Substantia nigra (tissue), 51 donors: ENCODE measurements at places on chromosomes 6 and 20.

- DNase-seq = no peak
These were observed 52.3 kb downstream of the SOBP start for GRCh38 chr6:107542192-107542668.

GRCh38 chr6:40738551-40739193 is 151.5 kb upstream of the LRFN2 start:
- no peak for DNase-seq

DNA sequence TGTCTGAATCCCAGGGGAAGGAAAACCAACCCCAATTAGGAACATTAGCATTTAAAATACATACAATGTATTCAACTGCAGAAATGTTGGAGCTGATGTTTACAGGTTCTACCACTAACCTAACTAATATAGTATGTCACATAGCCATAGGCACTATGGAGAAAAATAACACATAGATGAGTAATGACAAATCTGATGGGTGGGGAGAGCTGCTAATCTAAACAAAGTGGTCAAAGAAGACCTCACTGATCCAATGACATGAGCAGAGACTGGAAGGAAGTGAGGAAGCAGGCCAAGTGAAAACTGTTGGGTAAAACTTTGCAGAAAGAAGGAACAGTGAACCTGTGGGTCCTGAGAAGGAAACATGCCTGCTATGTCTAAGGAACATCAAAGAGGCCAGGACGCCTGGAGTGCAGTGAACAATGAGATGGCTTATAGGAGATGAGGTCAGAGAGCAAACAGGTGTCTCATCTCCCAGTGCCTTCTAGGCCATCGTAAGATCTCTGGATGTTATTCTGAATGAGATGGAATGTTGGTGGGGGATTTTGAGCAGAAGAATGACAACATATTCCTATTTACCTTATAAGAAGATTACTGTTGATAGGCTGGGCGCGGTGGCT is 135.7 kb downstream of the ALDH8A1 start:
- DNase-seq = no peak

DNA sequence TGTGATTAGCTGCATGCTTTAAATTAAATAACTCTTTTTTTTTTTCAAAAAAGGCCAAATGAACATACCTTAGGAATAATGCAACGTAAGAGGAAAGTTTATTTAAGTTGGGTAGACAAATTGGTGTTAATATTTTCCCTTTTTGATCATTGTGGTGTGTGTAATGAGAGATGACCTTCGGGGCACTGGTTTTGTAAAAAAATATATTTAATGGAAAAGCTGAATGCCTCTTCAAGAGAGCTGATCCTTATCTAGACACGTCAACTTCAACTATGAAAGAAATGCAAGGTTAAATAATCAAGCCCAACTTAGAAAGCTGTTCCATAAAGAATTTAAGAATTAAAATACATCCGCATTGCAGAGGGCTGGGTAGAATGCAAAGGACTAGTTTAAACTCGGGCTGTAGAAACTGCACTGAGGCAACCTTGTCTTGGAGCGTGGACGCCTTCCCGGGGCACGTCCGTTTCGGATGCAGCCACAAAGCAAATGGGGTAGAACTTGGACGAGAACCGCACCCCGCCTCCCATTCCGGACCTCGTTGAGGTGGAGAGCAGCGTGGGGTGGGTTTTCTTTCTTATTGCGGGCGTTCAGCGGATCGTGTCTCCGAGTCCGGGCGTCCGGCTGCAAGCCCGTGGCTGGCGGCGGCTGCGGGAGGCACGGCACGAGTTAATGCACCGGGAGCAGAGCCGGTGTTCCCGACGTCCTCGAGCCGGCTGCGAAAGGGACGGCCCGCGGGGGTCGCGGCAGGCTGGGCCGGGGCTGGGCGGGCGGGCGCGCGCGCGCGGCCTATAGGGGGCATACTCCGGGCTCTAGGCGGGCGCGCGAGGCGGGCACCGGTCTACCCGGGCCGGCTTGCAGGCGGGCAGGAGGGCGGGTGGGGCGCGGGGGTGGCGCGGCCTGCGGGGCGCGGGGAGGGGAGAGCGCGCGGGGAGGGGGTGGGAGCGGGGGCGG is 1.9 kb downstream of the JARID2 start:
- peak; percentile 17 for DNase-seq

- no peak for DNase-seq
These were observed 73.0 kb downstream of the PHIP start for GRCh38 chr6:79005024-79005423.

GRCh38 chr6:157059781-157060180 is 263.5 kb downstream of the TMEM242 start:
- no peak for DNase-seq

GRCh38 chr6:168577496-168577895 is 136.5 kb downstream of the SMOC2 start:
- no peak for DNase-seq

GRCh38 chr6:9439621-9440330 is 975.1 kb downstream of the TFAP2A start:
- DNase-seq = no peak

GRCh38 chr6:169783401-169783800 is 32.0 kb downstream of the ERMARD start:
- no peak for DNase-seq

DNA sequence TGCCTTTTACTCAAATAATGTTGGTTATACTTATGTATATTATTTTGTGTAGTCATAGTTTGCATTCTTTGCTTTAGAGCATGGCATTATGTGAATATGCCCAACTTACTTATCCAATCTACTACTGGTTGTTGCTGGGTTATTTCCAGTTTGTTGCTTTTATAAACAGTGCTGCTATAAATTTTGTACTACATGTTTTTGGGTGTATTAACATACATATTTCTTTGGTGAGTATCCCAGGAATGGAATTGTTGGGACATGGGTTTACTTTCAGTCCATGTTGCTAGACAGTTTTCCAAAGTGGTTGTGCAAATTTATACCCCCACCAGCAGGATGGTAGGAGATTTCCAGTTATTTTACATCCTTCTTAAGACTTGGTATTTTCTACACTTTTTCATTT is 157.1 kb upstream of the THEMIS start:
- DNase-seq = no peak

GRCh38 chr20:32448306-32449056 is 90.3 kb downstream of the ASXL1 start:
- DNase-seq = no peak

DNA sequence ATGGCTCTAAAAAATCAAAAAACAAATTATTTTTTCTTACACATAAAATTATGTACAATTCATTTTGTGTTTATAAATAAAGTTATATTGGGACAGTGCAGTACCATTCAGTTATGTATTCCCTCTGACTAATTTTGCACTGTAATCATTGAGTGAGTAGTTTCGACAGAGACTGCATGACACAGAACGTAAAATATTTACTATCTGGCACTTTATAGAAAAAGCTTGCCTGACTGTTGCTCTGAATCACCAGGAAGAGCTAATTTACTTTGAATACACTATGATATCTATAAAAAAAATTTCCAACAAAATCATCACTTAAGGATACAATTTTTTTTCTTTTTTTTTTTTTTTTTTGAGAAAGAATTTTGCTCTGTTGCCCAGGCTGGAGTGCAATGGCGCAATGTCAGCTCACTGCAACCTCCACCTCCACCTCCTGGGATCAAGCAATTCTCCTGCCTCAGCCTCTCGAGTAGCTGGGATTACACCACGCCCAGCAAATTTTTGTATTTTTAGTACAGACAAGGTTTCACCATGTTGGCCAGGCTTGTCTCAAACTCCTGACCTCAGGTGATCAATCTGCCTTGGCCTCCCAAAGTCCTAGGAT is 11.0 kb upstream of the KHDC1L start:
- no peak for DNase-seq

DNA sequence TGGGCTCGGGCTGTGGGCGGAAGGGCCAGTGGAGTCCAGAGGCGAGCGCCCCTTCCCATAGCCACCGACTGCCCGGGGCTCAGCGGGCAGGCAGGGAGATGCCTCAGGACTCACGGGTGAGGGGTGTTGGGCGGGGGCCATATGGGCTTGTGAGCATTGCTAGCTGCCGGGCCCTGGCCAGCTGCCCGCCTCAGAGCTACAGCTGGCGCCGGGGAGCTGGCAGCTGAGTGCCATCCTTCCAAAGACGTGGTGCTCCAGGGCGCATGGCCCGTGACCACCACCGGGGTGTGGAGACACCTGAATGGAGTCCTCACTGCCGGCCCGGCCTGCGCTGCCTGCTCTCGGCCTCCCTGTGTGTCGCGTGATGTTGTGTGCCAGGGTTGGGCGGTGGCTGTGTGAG is 10.6 kb upstream of the RBBP8NL start:
- DNase-seq = no peak

DNA sequence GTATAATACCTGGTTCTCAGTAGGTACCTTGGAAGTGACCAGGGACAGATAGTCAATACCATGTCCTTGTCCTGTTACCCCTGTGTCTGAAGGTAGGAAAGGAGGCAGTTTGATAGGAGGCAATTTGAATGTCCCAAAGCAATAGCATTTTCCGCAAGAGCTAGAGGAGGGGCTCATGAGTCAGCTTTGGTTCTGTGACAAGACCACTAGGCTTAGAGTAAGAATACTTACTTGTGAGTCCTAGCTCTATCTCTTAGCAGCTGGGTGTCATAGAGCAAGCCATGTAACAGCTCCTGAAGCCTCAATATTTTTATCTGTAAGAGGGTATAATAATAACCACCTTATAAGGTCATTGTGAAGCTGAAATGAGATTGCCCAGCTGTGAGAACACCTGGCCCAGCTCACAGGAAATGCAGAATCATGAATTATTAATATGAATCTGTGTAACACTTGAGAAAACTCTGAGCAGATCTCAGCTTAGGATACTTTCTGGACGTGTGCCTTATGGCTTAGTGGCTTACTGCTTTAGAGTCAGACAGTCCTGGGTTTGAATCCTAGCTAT is 58.6 kb downstream of the DAAM2 start:
- DNase-seq = no peak

DNA sequence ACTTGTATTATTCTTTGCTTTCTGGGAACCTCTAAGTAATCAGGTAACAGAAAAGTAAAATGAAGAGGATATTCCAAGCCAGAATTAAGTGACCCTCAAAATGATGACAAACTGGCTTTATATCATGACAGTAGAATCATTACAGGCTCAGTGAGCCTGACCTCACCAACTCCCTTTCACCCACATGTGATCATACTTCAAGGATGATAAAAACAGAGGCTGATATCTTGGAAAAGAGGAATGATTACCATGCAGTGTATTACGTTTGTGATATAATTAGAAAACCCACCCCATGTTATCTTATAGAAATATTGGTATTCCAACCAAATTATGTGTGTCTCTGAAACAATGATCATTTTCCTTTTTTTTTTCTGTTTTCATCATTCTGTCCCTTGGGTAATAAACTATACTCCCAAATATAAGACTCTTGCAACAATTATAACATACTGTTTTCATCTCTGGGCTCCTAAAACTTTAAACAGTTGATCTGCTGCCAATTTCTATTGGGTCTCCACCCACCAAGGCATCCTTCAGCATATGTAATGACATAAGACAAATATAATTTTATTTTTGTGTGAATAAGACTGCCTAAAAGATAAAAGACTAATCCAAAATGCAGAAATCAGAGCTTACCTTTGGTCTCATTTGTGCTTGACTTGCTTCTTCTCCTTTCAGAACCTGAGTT is 115.7 kb downstream of the DST start:
- no peak for DNase-seq

DNA sequence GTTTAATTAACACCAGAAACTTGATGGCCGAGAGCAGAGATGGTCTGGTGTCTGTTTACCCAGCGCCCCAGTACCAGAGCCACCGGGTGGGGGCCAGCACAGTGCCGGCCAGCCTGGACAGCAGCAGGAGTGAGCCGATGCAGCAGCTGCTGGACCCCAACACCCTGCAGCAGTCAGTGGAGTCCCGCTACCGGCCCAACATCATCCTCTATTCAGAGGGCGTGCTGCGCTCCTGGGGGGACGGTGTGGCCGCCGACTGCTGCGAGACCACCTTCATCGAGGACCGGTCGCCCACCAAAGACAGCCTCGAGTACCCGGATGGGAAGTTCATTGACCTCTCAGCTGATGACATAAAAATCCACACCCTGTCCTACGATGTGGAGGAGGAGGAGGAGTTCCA is 73.7 kb downstream of the SYNDIG1 start:
- no peak for DNase-seq

DNA sequence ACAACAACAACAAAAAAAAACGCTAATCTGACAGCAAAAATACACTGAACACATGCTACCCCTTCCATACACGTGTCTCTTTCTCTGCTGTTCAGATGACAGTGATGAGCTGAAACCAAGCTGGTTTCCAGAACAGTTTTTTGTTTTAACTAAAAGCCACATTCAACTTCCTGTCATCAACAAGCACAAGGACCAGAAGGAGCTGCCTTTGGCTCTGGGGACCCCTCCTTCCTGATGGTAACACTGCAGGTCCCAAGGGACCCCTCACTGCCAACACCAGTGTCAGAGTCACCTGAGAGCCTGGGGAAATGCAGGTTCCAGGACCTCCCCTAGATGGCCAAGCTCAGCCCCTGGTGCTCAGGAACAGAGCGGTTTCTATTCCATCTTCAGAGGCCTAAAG is 6.0 kb downstream of the CST7 start:
- DNase-seq = no peak

DNA sequence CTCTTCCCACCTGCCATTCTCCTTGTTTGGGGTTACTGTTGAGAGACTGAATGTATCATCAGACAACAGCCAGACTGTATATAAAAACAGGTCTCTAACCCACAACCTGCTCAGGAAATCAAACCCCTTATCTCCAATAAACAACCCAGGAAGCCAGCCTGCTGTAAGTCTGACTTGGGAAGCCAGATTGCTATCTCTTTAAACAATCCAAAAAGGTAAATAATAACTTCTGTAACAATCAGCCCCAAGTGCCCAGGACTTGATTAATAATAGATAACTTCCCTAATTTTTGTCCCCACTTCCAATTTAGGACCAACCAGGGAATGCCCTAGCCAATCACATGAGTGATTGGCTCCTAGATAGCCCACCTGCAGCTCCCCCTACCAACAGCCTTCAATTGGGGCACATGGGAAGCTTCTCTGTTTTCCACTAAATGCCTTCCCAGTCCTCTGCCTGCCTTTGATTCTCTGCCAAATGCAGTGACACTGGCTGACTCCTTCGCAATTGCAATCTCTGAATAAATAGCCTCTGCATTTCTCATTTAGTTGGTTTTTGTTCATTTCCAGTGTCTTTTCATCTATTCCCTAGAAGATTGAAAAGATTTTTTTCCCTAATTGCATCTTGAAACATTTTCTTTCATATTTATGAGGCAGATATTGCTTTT is 117.1 kb upstream of the TAB2 start:
- no peak for DNase-seq

- DNase-seq = no peak
These were observed 658.4 kb downstream of the PHF3 start for GRCh38 chr6:64294034-64294433.

GRCh38 chr20:31680286-31681127 is 42.2 kb downstream of the BCL2L1 start:
- no peak for DNase-seq

DNA sequence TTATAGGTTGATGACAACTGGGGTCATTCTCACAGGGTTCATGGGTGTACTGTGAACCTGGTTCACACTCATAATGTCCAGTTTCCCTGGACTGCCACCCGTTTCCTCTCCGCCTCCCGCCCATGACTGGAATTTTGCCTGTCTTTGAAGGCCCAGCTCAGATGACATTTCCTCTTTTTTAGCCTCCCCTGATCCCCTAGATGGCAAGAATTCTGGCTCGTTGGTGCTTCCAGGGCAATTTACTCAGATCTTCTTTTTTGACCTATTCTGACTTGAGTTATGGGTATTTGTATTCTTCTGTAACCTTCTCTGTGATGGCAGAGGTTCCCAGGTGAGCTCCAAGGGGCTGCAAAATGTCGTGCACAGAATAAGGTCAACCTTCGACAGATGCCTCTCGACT is 5.7 kb upstream of the CITED2 start:
- DNase-seq = no peak

GRCh38 chr20:7912551-7912950 is 27.7 kb downstream of the HAO1 start:
- no peak for DNase-seq
